ENCODE measurements at places on chromosomes 5 and 9. TPM values are rescaled to one million over a fixed set of nuclear protein-coding genes. Genes with fewer than 3 reads are reported as not detected.

GRCh38 chr9:20117986-20118385 is 329.1 kb upstream of the SLC24A2 start:
- no peak for DNase-seq
- H3K36me3 ChIP-seq: peaks cover 10% of the 10 kb centered on the region
- H3K4me3 ChIP-seq: no peak overlapping the region

- H3K27me3 ChIP-seq: no peaks in the 10 kb centered on the region
- H3K36me3 ChIP-seq: no peaks in the 10 kb centered on the region
- DNase-seq: no peak
- H3K4me3 ChIP-seq: no peak overlapping the region
- no peaks in the 10 kb centered on the region for H3K4me1 ChIP-seq
Measured at GRCh38 chr5:100165309-100165708, 369.9 kb upstream of the FAM174A start.

GRCh38 chr5:642481-642880 is 30.3 kb downstream of the CEP72 start:
- no peaks in the 10 kb centered on the region for H3K4me1 ChIP-seq
- no peak for DNase-seq
- no peak overlapping the region for H3K27ac ChIP-seq
- no peaks in the 10 kb centered on the region for H3K27me3 ChIP-seq
- peaks cover 30% of the 10 kb centered on the region for H3K36me3 ChIP-seq

DNA sequence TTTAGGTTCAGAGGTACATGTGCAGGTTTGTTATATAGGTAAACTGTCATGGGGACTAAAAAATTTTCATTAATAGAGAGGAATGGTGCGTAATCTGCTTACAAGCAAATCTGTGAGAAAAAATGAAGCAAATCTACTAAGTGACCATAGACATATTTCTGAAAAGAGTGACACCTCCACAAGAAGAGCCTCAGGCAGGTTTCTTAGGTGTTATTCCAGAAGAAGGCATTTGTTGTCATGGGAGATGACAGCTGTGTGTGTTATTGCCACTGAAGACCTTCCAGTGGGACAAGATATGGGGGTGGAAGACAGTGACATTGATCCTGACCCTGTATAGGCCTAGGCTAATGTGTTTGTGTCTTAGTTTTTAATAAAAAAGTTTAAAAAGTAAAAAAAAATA is 68.8 kb upstream of the PANK3 start:
- no peak overlapping the region for H3K4me3 ChIP-seq
- no peak overlapping the region for H3K27ac ChIP-seq
- no peaks in the 10 kb centered on the region for H3K4me1 ChIP-seq
- no peaks in the 10 kb centered on the region for H3K36me3 ChIP-seq

GRCh38 chr9:91148306-91148705 is 213.4 kb downstream of the AUH start:
- H3K36me3 ChIP-seq: peaks cover 63% of the 10 kb centered on the region
- peaks cover 84% of the 10 kb centered on the region for H3K4me1 ChIP-seq
- H3K4me3 ChIP-seq: peak overlapping the region; percentile 72
- H3K27ac ChIP-seq: peak overlapping the region; percentile 98

- no peaks in the 10 kb centered on the region for H3K27me3 ChIP-seq
- no peak overlapping the region for H3K4me3 ChIP-seq
- no peak for DNase-seq
- H3K27ac ChIP-seq: no peak overlapping the region
Measured at GRCh38 chr9:117114768-117115167, 300.1 kb downstream of the ASTN2 start.

- no peak overlapping the region for H3K4me3 ChIP-seq
- no peaks in the 10 kb centered on the region for H3K4me1 ChIP-seq
- H3K27ac ChIP-seq: no peak overlapping the region
- DNase-seq: no peak
- no peaks in the 10 kb centered on the region for H3K36me3 ChIP-seq
- H3K27me3 ChIP-seq: no peaks in the 10 kb centered on the region
Measured at GRCh38 chr9:93252116-93252780, 68.3 kb downstream of the WNK2 start.

- H3K4me1 ChIP-seq: peaks cover 30% of the 10 kb centered on the region
- no peaks in the 10 kb centered on the region for H3K36me3 ChIP-seq
- H3K27me3 ChIP-seq: peaks cover 55% of the 10 kb centered on the region
- DNase-seq: no peak
Measured at GRCh38 chr5:79738349-79738748, 48.7 kb downstream of the CMYA5 start.

DNA sequence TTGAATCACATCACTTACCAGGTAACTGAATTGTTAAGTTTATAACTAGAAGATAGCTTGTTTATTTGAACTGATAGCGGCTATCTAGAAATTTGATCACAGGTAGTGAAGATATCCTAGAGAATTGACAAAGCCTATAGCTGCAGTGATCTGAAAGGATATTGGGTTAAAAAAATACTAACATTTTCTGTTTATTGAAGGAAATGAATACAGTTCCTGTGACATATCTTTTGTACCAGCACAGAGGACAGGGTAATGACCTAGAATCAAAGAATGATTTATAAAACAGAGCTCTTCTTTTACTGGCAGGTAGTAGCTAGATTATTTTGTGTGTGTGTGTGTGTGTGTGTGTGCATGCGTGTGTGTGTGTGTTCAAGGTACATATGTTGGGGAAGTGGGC is 94.8 kb downstream of the RAB3C start:
- H3K27ac ChIP-seq: no peak overlapping the region
- no peak overlapping the region for H3K4me3 ChIP-seq
- no peak for DNase-seq
- no peaks in the 10 kb centered on the region for H3K4me1 ChIP-seq
- H3K27me3 ChIP-seq: peaks cover 5% of the 10 kb centered on the region

GRCh38 chr5:150394131-150394530 is 18.6 kb downstream of the CD74 start:
- H3K4me3 ChIP-seq: no peak overlapping the region
- H3K27me3 ChIP-seq: no peaks in the 10 kb centered on the region
- peaks cover 54% of the 10 kb centered on the region for H3K36me3 ChIP-seq
- peaks cover 1% of the 10 kb centered on the region for H3K4me1 ChIP-seq
- no peak for DNase-seq
- H3K27ac ChIP-seq: no peak overlapping the region

DNA sequence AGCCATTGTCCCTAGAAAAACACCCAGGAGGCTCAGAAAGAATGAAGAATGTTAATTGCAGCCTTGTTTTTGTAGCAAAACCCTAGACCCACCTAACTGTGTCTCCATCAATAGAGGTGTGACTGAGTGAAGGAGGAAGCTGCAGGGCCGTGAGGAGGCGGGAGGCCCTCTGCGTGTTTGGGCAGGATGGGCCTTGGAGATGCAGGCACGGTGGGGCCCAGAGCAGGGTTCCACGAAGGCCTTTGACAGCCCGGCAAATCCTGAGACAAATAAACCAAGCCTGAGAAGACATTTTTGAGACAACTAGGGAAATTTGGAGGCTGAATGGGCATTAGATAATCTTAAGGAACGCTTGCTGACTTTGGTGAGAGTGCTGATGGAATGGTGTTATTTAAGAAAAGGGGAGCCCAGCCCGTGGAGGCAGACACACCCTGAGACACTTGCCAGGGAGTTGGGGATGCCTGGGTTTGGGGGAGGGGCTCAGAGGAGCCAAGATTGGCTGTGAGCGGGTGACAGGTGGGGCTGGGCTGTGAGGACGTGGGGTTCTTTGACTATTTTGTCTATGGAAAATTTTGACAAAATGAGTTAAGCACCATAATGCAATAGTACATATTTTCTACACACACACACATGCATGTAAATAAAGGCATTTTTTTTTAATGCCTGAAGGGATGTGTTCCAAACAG is 48.8 kb downstream of the BARX1 start:
- peaks cover 3% of the 10 kb centered on the region for H3K4me1 ChIP-seq
- H3K4me3 ChIP-seq: no peak overlapping the region
- no peak for DNase-seq
- no peaks in the 10 kb centered on the region for H3K36me3 ChIP-seq
- no peak overlapping the region for H3K27ac ChIP-seq

- no peaks in the 10 kb centered on the region for H3K4me1 ChIP-seq
- H3K27ac ChIP-seq: no peak overlapping the region
- no peak overlapping the region for H3K4me3 ChIP-seq
- no peaks in the 10 kb centered on the region for H3K27me3 ChIP-seq
- no peaks in the 10 kb centered on the region for H3K36me3 ChIP-seq
Measured at GRCh38 chr9:18662320-18662719, 188.4 kb downstream of the ADAMTSL1 start.

DNA sequence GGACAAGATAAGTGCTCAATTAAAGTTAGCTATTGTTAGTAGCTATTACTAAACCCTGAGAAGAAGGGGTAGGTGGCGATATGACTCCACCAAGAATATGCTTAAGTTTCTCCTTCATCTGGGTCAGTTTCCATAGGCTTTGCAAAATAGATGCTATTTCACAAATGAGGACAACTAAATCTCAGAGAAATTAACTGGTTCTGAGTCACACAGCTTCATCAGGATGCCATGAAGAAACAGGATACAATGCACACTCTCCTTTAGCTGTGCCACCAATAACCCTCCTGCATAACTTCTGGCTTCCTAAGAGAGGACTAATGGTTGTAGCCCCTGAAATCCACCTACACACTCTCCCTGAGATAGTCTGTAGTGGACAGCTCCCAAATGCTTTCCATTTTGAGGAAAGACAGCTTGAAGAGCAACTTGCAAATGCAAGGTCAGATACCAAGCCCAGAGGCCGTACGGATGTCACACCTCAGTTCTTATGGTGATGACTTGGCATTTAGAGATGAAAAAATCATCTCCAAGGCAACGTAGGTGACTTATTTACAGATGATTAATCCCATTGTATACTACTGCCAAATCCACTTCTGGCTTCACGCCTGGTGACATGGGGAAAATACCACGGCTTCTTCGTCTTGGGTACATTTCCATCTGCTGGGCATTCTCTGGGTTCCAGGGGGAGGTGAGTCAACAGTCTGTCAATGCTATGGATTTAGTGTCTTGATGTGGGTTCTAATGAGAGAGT is 251.4 kb upstream of the IL12B start:
- H3K4me3 ChIP-seq: no peak overlapping the region
- DNase-seq: no peak
- peaks cover 2% of the 10 kb centered on the region for H3K27me3 ChIP-seq
- H3K27ac ChIP-seq: no peak overlapping the region
- no peaks in the 10 kb centered on the region for H3K36me3 ChIP-seq

- H3K27ac ChIP-seq: no peak overlapping the region
- no peak for DNase-seq
- peaks cover 4% of the 10 kb centered on the region for H3K4me1 ChIP-seq
- no peak overlapping the region for H3K4me3 ChIP-seq
- no peaks in the 10 kb centered on the region for H3K36me3 ChIP-seq
- peaks cover 17% of the 10 kb centered on the region for H3K27me3 ChIP-seq
Measured at GRCh38 chr5:136031711-136032110, 2.9 kb downstream of the TGFBI start.

GRCh38 chr5:124523897-124524296 is 222.5 kb downstream of the ZNF608 start:
- H3K4me3 ChIP-seq: no peak overlapping the region
- no peaks in the 10 kb centered on the region for H3K4me1 ChIP-seq
- H3K27ac ChIP-seq: no peak overlapping the region
- no peaks in the 10 kb centered on the region for H3K36me3 ChIP-seq
- no peaks in the 10 kb centered on the region for H3K27me3 ChIP-seq

GRCh38 chr5:95708876-95709275 is 22.3 kb upstream of the RHOBTB3 start:
- H3K27me3 ChIP-seq: peaks cover 35% of the 10 kb centered on the region
- H3K36me3 ChIP-seq: no peaks in the 10 kb centered on the region
- no peak for DNase-seq
- H3K4me3 ChIP-seq: no peak overlapping the region

- H3K4me3 ChIP-seq: no peak overlapping the region
- no peak overlapping the region for H3K27ac ChIP-seq
- no peaks in the 10 kb centered on the region for H3K4me1 ChIP-seq
- no peaks in the 10 kb centered on the region for H3K27me3 ChIP-seq
Measured at GRCh38 chr9:106127776-106128175, 433.4 kb downstream of the TMEM38B start.

DNA sequence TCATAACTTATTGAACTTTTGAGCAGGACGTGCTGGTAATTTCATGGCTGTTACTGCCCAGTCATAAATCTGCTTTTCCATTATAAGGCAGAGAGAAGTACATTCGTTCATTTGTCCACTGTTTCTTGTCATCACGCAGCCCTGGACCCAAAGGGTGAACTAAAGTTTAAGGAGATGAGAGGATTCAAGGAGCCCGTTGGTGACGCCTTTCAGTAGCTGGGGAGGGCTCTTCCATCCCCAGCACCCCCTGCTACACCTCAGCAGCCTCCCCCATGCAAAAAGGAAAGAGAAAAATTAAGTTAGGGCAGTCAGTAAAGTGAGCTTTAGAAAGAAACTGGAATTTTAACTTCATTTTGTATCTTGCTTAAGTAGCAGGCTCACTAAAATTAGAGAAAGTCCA is 2.9 kb downstream of the FOXE1 start:
- peak; percentile 55 for DNase-seq
- H3K36me3 ChIP-seq: peaks cover 2% of the 10 kb centered on the region
- H3K27ac ChIP-seq: peak overlapping the region; percentile 9
- peaks cover 15% of the 10 kb centered on the region for H3K4me1 ChIP-seq
- peaks cover 76% of the 10 kb centered on the region for H3K27me3 ChIP-seq

DNA sequence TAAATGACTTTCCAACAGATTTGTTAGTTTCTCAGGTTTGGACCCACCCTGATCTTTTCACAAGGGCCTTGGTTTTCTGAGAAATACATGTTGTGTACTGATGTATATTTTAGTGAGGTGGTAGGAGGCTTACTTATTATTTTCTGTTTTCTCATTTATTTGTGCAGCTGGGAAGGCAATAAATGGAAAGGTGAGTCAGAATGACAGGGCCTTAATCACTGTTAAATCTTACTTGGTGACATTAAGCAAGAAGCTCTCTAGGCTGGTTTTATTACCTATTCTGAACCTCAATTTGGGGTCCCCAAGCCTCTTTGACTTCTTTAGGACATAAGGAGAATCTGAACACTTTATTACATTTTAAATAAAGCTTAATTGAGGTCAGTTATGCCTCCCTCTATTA is 214.0 kb upstream of the DAB2 start:
- H3K27ac ChIP-seq: no peak overlapping the region
- no peak overlapping the region for H3K4me3 ChIP-seq
- no peaks in the 10 kb centered on the region for H3K36me3 ChIP-seq

GRCh38 chr9:136239983-136240330 is 5.7 kb downstream of the QSOX2 start:
- H3K4me3 ChIP-seq: no peak overlapping the region
- H3K27me3 ChIP-seq: no peaks in the 10 kb centered on the region
- H3K4me1 ChIP-seq: peaks cover 31% of the 10 kb centered on the region

GRCh38 chr9:124621371-124622328 is 114.5 kb upstream of the NR5A1 start:
- no peak overlapping the region for H3K27ac ChIP-seq
- DNase-seq: no peak
- peaks cover 2% of the 10 kb centered on the region for H3K4me1 ChIP-seq
- peaks cover 11% of the 10 kb centered on the region for H3K27me3 ChIP-seq

- DNase-seq: no peak
- no peaks in the 10 kb centered on the region for H3K4me1 ChIP-seq
- H3K27ac ChIP-seq: no peak overlapping the region
- H3K27me3 ChIP-seq: peaks cover 2% of the 10 kb centered on the region
- no peak overlapping the region for H3K4me3 ChIP-seq
- H3K36me3 ChIP-seq: no peaks in the 10 kb centered on the region
Measured at GRCh38 chr9:35397216-35397698, 92.7 kb upstream of the RUSC2 start.

- H3K4me1 ChIP-seq: no peaks in the 10 kb centered on the region
- H3K27me3 ChIP-seq: no peaks in the 10 kb centered on the region
- H3K4me3 ChIP-seq: no peak overlapping the region
Measured at GRCh38 chr5:148205044-148205806, 2.4 kb downstream of the SPINK6 start.

- H3K27me3 ChIP-seq: peaks cover 17% of the 10 kb centered on the region
- H3K36me3 ChIP-seq: no peaks in the 10 kb centered on the region
- H3K4me3 ChIP-seq: peak overlapping the region; percentile 71
- peaks cover 21% of the 10 kb centered on the region for H3K4me1 ChIP-seq
- peak overlapping the region; percentile 81 for H3K27ac ChIP-seq
- peak; percentile 70 for DNase-seq
Measured at GRCh38 chr9:133701321-133701980, 36.7 kb downstream of the SARDH start.

CDH9 gene
- not detected for total RNA-seq

PCDHA6 gene
- not detected for total RNA-seq

TMOD1 gene
- total RNA-seq: 0.91 TPM

ASPN gene
- not detected for total RNA-seq
